ENCODE measurements at places on chromosomes 6 and 20.

GRCh38 chr6:109236115-109237076, 141.1 kb downstream of the CEP57L1 start:
- no peak for DNase-seq

DNA sequence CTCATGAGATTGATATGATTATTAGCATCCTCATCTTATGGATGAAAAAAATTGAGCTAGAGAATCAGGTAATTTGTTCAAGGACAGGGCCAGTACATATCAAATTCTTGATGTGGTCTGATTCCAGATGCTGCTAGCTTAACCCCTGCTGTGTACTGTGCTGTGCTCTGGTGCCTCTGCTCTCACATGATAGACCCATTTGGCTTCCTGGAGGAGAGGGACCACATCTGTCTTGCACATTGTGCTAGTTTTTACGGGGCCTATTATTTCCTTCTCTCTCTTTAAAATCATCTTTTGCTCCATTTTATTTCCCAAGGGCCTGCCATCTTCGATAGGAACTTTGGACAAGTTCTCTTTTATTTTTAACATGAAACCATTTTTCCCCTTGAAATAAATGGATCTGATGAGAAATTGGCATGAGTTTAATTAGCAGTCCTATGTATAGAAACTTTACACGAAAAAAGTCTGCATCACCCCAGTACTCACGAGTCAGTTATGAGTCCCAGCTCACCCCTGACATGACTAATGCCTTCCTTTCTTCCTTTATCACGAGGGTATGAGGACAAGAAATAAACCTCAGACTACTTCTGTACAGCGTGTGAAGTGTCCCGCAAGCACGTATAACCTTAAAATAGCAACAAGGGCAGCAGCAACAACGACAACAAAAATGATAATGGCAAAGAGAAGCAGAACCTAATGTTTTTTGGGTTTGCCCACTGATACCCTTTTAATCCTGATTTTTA, 26.5 kb downstream of the CD109 start:
- DNase-seq = no peak

- no peak for DNase-seq
Measured at GRCh38 chr6:37507077-37507476, 7.4 kb upstream of the CCDC167 start.

DNA sequence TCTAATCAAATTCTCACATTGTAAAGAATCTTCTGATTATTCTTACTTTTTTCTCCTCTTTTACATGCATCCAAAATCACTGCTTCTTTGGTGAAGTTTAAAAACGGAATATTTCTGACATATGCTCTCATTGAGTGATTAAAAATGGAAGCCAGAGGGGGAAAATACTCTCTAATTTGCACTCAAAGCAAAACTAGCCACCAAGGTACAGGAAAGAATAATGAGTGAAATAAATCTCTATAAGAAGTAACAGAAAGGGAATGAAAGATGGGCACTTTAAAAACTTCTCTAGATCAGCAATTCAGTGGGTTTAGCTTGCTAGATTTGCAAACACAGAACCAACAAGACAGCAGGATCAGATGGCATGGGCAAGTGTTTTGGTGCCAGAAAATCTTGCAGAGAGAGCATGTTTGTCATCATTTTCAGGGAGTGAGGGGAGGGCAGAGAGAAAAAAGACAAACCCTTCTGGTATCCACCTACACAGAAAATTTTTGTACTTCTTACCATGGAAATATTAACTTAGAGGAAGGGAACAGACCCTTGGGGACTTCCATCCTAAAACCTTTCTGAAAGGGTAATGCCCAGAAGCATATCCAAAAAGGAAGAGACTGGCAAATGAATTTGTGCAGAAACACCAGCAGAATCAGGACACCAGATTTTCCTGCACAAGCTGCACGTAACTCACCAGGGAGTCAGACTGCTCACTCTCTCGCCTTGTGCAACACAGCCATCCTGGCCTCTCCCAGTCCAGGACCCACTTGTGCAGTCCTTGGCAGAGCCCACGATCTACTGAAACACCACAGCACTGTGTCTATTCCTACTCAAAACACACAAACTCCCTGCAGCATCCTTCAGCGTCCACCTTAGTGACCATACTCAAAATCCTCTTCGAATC, 270.2 kb upstream of the PRDM1 start:
- no peak for DNase-seq

GRCh38 chr6:43924222-43924702, 154.3 kb downstream of the VEGFA start:
- DNase-seq = peak; percentile 77

GRCh38 chr6:14758421-14759081, 487.3 kb upstream of the JARID2 start:
- DNase-seq = no peak

GRCh38 chr20:63896264-63897105, 1.6 kb downstream of the DNAJC5 start:
- DNase-seq = peak; percentile 73

DNA sequence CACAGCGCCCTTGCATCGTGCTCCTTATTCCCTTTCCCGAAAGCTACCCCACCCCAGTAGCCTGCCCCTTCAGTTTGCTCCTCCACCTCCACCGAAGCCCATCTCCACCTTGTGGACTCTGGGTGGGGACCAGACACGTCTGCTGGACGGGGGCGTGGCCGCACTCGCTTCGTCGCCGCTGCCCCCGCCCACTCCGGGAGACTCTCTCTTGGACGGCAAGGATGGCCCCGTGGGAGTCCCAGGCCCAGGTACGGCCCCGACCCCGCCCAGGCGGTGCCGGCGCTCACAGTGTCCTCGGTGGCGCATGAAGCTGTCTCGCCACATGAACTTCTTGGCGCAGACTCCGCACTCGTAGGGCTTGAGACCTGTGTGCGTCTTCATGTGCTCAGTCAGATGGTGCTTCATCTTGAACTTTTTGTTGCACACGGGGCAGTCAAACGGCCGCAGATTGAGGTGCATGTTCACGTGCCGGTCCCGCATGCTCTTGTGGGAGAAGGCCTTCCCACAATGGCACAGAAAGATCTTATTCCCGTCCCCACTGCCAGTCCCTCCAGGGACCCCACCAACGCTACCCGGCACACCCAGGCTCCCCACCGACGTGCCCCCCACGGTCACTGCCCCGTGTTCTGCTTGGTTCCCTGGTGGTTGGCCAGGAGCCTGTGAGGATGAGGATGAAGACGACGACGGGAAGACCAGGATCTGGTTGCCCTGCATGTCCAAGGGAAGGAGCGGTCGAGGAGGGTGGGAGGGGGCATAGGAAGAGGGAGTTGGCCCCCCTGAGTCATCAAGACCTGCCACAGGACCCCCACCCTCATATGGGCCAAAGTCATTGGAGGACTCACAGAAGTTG, 1.3 kb upstream of the TAPBP start:
- DNase-seq = no peak

GRCh38 chr6:54907355-54907754, 60.8 kb downstream of the FAM83B start:
- DNase-seq = no peak

GRCh38 chr20:58146081-58146745, 82.2 kb downstream of the ANKRD60 start:
- DNase-seq = peak; percentile 20

- DNase-seq = no peak
Measured at GRCh38 chr6:21586300-21586699, 7.3 kb upstream of the SOX4 start.

DNA sequence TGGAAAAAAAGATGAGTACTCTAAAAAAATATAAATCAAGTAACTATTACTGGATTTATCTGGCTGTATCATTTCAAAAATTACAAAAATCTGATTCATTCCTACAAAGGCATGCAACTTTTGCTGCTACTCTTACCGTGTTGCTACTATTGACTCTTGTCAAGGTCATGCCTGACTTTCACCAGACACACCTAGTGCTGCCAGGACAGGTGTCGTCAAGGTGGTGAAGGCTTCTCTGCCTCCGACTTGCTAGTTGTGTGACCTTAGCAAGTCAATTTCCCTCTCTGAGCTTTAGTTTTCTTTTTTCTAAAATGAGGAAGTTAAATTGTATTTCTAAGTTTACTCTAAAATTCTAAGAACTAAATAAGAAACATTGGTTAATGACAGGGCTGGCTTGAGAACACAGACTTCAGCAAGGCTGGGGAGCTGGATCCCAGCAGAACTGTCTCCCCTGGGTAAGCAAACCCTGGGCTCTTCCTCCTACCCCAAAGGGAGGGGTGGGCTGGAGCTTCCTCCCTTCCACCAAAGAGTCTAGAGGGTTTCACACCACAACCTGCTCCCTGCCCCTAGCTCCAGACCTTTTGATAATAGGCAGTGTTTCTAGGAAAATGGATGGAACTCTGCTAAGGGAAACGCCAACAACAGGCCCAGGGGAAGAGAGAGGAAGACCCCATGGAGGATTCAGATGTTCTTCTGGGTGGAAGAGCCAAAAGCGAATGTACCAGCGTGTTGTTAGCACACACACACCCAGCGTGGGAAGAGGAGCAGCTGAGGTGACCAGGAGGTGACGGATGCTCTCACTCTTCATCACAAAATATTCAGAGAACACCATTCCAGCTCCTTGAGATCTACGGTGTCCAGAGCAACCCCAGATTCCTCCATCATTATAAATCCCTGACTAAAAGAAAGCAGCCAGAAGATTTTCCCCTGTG, 47.9 kb upstream of the CITED2 start:
- no peak for DNase-seq

DNA sequence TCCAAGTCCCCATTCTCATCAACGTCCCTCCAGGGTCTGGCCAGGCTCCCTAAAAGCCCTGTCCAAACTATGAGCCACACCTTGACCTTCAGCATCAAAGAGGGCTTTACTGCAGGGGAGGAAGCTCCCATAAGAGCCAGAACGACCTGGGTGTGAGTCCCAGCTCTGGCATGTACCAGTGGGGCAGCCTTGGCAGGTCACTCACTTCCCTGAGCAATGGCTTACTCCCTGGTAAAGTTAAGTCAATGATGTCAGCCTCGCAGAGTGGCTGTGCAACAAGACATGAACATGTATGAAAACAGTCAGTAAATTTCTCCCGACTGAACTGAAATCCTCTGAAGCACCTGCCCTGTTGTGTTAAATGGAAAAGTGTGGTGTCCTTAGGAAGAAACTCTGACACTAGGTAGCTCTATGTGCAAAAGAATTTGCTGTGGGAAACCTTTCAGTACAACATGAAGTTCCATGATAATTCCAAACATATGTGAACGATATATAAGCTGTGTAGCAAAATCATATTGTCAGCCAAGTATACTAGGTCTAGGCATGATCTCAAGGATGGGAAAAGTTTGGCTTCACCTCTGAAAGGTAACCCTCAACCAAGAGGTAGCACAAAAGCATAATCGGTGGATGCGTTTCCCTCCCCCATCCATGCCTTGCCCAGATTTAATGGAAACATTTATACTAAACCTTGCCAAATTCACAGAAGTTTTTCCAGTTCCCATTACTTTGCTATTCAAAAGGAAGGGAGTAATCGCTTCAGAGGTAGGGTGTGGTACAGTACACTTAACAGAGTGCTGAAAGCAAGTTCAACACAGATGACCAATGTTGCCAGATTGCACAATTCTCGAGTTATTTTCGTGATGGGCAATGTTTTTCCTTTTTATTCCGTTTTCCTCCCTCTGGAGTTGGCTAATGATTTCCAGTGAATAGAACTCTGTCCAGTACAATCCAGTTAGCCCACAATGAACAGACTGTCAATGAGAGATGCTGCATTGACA, 49.0 kb upstream of the RANBP9 start:
- DNase-seq = peak; percentile 54

DNA sequence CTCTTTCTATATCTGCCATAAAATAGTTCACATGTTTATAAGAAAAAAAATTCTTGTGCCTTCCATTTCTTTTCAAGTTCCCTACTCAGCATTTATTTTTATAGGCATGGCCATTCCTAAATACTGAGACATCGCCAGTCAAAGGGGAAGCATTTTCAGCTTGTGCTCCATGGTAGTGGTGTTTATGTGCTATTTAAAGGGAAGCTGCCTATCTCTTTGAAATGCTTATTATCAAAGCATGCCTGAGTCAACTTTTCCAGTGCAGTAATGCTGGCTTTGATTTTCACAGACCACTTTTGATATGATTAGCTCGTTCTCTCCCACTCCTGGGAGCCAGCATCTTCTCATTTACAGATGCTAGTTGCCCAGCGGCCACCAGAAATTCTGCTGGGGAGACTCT, 124.1 kb upstream of the RIN2 start:
- DNase-seq = no peak

- DNase-seq = peak; percentile 43
Measured at GRCh38 chr6:144314003-144314485, 28.9 kb downstream of the UTRN start.

- no peak for DNase-seq
Measured at GRCh38 chr6:19204445-19204844, 632.7 kb upstream of the ID4 start.

DNA sequence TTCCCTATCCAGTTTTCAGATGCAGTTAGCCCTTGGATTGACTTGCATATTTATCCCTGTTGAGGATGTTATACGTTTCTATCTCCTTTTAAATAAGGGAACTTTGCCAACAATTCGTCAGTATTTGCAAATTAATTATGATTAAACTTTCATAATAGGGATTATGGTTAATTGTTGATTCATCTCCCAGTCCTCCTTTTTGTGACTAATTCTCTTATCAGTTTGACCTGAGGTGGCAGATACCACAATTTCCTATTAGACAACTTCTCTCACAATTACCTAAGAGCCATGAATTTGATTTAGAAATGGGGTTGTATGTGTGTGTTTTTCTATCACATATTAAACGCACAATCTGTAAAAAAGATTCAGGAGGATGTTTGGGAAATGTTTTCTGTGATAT, 172.9 kb downstream of the LAMA2 start:
- no peak for DNase-seq

- DNase-seq = peak; percentile 62
Measured at GRCh38 chr20:51525241-51526105, 17.0 kb downstream of the NFATC2 start.

DNA sequence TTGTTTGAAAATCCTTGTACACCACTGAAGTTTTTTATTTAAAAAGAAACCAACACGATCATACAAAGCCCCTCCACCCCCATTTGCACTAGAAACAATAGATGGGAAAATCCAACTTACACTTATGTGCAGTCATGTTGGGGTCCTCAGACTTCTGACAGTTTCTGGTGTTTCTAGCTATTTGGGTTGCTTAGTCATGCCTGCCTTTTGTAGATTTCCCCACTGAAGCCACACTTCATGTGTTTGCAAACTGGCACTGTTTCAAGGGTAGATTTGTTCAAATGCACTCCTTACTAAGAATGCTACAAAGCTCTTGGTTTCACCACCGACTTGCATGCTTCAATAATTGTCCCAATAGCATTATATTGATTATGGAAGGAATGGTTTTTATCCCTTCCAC, 1.5 kb downstream of the SH3BGRL2 start:
- DNase-seq = no peak

- DNase-seq = peak; percentile 49
Measured at GRCh38 chr20:53660947-53661381, 67.3 kb upstream of the ZNF217 start.

- no peak for DNase-seq
Measured at GRCh38 chr6:125213939-125214338, 60.4 kb downstream of the TPD52L1 start.

- no peak for DNase-seq
Measured at GRCh38 chr6:24797596-24798216, 1.0 kb downstream of the ARMH2 start.

All from femur (tissue), 1 donor.